Mesenchymal stem cell (in vitro differentiated cells and primary cell): ENCODE measurements at places on chromosomes 1 and 21.
A peak's percentile ranks its signal among the peaks of the same experiment; 100 is the strongest.

- no peak for DNase-seq
These were observed 70.1 kb downstream of the LHX9 start for GRCh38 chr1:197987294-197987693.

GRCh38 chr21:36538761-36539160 is 58.8 kb upstream of the CLDN14 start:
- no peak for DNase-seq

DNA sequence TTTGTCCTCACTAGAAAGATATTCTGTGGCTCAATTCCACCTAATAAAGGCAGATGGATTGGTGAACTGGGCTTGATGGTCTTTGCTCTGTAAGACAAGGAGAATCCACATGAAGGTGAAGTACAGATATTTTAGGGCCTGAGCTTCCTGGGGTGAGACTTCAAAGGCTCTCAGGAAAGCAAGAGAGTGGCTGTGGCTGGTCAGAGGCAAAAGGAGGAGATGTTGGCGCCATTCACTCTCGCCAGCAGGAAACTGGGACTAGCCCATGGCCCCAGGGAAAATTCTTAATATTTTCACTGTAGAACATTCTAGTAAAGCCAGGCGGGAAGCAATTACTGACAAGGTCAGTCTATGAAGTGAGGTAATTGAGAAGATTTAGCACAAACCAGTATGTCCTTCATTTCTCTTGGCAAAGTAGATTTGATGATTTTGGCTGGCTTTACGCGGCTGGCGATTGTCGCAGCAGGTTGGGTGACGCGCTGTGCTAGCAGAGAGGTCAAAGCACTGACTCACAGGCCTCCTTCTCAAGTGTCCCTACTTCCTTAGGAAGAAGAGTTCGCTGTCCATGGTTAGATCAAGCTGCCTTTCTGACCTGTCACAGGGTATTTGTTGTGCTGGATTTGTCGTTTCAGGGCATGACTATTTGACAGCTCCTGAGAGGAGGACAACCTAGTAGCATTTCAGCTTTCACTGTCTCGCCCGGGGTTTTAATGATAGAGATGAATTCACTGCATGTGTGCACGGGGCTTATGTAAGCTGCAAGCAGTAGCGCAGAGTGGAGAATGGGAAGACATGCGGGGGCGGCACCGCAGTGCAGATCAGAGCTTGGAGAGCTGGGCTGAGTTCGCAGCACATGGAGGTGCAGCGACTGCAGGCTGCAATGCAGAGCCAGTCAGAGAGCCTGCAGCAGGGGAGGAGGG is 32.7 kb downstream of the XCL1 start:
- peak; percentile 63 for DNase-seq

DNA sequence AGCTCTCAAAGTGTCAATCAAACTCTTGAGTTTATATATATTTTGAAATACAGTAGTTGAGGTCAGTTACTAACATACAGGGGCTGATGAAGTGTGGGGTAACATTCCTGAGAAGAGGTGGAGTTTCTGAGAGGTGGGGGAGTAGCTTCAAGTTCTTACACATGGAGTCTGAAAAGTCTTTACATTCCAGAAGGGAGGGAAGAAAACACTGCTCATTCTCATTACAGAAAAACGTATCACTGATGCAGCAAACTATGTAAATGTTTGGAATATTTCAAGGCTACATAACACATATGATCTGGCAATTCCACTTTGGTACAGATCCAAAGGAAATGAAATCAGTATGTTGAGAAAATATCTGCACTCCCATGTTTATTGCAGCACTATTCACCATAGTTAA is 1065.8 kb upstream of the B3GALT2 start:
- DNase-seq = peak; percentile 3

DNA sequence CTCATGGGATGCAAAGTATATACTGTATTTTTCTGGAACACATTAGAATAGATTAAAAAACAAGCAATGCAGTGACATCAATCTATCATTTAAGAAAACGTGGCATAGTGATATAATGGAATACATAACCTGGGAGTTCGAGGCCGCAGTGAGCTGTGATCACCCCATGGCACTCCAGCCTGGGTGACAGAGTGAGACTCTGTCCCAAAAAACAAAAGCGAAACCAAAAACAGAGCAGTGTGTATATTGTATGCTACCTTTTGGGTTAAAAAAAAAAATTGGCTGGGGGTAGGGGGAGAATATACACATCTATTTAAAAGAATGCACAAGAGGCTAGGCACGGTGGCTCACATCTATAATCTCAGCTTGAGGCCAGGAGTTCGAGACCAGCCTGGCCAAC is 13.5 kb downstream of the SLC2A1 start:
- no peak for DNase-seq

DNA sequence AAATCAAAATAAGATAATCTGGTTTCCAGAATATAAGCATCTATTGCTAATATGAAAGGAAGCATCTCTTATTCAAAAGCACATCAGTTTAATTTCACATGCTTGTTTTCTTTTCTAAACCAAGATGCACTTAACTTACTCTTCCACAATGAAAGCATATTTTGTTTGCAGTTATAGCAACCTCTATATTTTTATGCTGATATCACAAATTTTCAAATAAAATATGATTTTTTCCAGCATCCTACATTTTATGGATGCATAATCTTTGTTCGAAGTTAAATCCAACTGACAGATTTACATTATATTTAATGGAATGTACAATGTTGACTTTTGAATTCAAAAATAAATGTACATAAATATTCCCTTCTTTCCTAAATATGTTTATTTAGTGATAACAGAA is 978.3 kb upstream of the B3GALT2 start:
- DNase-seq = no peak

DNA sequence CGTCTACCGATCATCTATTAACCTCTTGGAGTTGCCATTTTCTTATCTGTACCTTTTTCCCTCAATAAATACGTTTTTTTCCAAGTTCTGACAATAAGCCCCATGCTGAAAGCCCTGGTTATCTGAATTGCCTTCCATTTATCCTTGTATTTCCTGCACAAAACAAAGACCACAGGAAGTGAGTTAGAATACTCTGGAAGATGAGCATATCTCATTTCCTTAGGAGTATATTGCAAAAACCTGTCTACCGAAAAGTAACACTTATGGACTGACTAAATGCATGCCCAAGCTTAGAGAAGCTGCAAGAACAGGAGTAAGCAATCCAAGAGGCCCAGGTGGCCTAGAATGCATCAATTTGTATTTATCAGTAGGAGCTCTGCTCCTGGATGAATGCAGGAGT is 39.9 kb downstream of the DIRAS3 start:
- DNase-seq = no peak

- no peak for DNase-seq
These were observed 60.1 kb downstream of the DIPK1A start for GRCh38 chr1:92901126-92901525.

DNA sequence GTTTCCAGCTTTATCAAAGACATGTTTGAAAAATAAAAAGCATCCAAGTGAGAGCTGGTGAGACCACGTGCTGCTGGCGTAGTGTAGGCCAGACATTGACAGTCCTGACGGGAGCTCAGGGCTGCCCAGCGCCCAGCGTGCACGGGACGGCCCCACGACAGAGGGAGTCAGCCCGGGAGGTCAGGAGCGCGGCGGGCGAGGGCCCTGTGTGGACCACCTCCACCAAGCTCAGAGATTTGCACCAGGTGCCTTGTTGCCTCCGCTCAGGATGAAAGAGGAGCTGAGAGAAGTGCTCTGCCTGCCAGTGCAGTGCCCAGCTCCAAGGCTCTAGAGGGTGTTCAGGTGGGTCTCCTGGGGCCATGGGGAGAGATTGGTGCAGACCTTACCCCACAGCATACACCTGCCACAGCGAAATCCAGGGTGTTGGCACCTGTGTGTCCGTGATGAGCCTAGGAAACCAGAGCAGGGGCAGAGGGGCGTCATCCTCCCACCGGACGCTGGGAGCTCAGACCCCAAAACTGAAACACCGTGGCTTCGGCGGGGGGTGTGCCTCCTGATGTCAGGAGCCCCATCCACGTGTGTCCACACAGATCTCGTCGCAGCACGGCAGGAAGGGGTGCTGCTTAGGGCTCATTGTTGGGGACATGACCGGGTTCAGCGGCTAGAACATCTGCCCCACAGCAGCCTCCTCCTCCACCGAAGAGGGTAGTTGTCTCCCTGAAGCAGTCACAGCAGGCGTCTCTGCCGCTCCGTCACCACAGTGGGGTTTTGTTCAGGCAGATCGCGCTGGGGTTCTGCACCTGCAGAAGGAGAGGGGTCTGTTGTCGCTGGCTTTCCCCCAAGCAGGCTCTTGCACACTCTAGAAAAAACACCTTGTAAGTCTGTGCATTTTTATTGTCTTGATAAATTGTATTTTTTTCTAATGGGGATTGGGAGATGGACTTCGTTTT is 64.2 kb downstream of the POFUT2 start:
- no peak for DNase-seq

- DNase-seq = peak; percentile 9
These were observed 4.9 kb downstream of the HAO2 start for GRCh38 chr1:119373465-119373864.

DNA sequence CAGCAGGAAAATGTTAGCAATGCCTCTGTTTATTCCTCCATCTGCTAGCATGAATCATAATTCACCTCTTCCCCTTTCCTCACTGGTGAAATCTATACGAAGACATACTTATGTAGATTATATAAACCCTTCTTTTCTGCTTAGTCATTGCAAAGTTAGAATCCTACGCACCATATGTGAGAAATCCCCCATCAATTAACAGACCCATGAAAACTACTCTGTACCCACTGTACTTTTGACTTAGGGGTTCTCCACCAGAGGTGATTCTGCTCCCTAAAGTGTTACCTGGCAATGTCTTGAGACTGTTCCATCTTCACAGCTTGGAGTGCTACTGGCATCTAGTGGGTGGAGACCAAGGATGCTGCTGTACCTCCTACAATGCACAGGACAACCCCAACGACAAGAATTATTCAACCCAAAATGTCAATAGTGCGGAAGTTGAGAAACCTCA is 49.6 kb upstream of the KCTD3 start:
- DNase-seq = peak; percentile 62

GRCh38 chr1:170471398-170472053 is 60.4 kb upstream of the GORAB start:
- no peak for DNase-seq

- no peak for DNase-seq
These were observed 94.1 kb upstream of the PDE4B start for GRCh38 chr1:65698590-65698989.

- peak; percentile 92 for DNase-seq
These were observed 36.0 kb downstream of the CAPN2 start for GRCh38 chr1:223748405-223748772.

GRCh38 chr21:25906587-25906986 is 171.8 kb downstream of the GABPA start:
- no peak for DNase-seq

- DNase-seq = no peak
These were observed 81.9 kb downstream of the ATP1A1 start for GRCh38 chr1:116454940-116455339.

GRCh38 chr1:3509721-3510120 is 55.3 kb downstream of the ARHGEF16 start:
- DNase-seq = no peak

DNA sequence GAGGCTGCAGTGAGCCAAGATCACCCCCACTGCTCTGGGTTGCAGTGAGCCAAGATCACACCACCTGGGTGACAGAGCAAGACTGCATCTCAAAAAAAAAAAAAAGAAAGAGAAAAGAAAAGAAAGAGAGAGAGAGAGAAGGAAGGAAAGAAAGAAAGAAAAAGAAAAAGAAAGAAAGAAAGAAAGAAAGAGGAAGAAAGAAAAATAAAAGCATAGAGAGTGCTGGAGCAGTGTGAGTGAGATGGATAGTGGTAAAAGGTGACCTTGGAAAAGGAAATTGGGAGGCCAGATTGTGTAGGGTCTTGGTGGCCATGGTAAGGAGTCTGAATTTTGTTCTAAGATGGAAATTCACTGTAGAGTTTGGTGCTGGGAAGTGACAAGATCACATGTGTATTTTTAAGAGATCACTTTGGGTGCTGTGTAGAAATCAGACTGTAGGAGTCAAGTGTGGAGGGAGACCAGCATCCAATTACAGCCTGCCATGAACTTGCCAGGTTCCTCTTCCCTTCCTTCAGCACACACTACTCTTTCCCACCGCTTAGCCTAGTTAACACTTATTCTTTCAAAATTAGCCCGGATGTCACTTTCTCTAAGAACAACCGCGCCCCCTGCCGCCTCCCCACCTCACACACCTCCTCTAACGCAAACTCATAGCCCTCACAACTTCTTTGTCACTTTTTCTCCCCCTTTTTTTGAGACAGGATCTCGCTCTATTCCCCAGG is 17.9 kb downstream of the MTX1 start:
- DNase-seq = peak; percentile 83

DNA sequence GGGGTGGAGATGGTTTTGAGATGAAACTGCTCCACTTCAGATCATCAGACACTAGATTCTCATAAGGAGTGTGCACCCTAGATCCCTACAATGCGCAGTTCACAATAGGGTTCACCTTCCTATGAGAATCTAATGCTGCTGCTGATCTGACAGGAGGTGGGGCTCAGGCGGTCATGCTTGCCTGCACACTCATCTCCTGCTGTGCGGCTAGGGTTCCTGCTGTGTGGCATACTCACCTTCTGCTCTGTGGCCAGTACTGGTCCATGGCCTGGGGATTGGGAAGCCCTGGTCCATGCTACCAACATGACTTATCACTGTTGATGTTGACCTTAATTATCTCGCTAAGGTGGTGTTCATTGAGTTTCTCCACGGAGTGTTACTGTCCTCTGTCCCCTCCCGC is 144.5 kb downstream of the NAV1 start:
- DNase-seq = no peak

DNA sequence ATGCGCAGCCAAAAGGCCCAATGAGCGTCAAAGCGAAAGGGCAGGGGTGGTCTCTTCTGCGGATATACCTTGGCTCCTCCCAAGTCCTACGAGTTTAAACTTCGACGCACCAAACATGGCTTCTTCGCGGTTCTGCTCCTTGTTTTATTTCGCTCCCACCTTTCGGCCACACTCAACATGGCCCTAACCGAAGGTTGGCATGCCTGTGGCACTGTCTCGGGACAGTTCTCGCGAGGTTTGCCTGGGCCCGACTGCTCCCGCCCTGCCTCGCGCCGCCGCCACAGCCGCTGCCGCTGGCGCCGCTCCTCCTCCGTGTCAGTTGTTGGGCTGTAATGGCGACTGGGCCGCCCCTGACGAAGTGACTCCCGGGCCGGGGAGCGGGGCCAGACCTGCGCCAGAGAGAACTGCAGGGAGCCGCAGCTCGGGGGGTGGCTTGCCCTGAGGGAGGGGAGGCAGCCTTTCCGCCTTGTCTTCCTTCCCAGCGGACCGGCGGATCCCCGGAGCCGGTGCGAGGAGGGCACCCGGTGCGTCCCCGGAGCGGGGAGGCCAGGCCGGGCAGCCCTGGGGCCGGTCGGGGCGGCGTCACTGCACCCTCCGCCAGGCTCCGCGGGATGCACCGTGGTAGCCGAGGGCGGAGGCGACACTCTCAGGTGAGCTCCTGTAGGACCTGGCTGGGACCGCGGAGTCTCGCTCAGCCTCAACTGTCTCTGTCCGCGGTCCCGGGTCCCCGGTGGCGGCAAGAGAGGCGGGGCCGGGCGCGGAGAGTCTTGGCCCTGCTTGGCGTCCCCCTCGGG is at the start of gene CEP350:
Gene CEP350 (plus strand): TSS at position 318 of the 794 bp plus-strand sequence. CDS start 31,372 bp downstream, outside the sequence.
- DNase-seq = peak; percentile 100

DNA sequence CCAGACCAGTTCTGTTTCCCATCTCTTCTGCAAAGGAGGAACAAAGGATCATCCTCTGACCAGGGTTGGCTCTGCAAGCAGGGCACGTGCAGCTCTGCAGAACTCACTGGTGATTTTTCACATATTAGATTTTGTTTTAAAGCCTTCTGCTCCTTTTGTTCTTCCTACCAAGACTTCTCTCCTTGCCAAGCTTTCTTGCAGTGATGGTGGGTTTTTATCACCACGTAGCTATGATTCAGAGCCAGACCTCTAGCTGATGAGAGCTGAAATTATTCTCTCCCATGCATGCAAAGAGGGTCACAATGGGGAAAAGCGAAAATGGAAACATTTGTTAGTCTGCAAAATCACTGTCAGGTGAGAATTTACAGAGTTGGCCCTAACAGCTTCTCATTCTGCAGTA is 225.2 kb downstream of the KCNH1 start:
- no peak for DNase-seq
